ENCODE measurements at places on chromosomes 2 and 18.

GRCh38 chr2:150332383-150332782, 155.1 kb downstream of the RND3 start:
- DNase-seq = no peak

DNA sequence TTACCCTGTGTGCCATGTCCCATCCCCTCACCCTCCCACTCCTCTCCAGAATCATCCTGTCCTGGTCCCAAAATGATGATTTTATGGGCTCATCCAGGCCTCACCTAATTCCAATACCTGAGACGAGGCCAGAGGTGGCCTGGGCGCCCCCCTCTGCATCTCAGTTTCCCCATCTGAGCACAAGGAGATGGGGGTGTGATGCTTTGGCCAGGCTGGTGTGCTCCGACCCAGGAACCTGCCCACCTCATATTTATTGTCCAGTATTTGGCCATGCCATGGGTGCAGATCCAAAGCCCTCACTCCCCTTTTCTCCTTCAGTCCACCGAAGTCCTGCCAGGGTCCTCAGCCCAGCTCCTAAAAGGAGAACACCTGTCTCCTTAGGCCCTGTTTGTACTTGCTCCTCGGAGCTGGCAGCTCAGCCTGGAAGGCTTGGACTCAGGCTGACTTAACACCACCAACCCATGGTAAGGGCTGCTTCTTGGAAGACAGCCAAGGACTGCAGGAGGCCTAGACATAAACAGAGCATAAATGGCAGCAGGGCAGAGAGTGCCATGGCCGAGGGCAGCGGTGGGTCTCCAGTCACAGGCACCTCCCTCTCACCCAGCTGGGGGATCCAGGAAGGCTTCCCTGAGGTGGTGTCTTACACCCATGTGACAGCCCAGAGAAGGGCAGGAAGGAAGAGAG, 3.6 kb downstream of the TEX51 start:
- no peak for DNase-seq

DNA sequence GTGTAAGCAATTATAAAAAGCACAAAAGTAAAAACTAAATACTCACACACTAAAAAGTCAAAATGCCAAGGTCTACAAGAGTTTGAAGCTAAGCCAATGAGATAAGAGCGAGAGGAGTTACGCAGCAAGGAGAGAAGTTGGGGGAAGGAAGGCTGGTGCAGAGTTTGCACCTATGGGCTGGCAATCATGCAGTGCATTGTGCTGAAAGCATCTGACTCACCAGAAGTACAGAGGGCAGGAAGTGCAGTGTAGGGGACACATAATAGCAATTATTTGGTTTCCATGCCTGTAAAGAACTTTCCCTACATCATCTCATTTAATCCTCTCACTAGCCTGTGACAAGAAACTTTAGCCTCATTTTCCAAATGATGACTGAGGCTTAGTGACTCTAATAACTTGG, 142.7 kb upstream of the KYNU start:
- no peak for DNase-seq

DNA sequence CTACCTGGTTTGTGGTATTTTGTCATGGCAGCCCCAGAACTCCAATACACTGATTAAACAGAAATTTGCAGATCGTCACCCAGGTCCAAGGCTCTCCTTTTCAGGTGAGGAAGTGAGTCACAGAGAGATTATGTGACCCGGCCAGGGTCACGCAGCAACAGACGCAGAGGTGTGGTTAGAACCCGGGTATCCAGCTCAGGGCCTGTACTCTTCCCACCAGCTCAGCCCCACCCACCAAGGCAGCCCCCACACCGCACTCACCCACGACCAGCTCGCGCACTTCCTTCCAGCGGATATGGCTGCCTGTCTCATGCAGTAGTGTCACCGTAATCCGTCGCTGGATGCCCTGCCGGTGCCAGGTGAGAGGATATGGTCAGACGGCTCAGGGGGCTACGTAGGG, 48.1 kb downstream of the AQP12A start:
- no peak for DNase-seq

DNA sequence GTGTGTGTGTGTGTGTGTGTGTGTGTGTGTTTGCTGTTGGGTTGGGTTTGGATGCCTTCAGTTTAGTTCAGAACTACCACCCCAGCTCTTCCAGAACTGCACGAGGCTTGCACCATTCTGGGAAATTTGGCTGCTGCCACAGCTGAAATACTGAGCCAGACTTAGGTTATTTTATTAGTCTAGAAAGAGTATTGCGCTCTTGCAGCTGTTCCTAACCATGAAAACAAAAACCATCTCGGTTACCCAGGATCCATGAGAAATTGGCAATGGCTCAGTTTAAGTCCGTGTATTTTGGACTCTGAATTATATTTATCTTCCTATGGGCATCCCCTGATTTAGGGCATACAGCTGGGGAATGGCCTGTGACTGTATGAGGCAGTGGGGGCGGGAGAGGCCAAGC, 83.2 kb downstream of the TANC1 start:
- DNase-seq = no peak

DNA sequence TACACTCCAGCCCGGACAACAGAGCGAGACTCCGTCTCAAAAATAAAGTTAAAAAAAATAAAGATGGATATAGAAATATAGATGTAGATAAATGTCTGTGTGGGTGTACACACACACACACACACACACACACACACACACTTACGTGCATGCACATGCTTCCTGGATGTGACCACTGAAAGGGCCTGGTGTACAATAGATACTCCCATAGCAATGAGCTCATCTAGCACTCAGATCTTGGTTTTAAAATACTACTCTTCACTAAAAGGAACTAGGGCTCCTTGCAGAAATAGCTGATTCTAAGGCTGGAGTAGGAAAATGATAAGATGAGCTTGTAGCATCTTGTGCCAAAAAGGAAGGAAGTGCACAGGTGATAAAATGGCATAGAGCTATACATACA, 39.1 kb downstream of the ROCK2 start:
- no peak for DNase-seq

DNA sequence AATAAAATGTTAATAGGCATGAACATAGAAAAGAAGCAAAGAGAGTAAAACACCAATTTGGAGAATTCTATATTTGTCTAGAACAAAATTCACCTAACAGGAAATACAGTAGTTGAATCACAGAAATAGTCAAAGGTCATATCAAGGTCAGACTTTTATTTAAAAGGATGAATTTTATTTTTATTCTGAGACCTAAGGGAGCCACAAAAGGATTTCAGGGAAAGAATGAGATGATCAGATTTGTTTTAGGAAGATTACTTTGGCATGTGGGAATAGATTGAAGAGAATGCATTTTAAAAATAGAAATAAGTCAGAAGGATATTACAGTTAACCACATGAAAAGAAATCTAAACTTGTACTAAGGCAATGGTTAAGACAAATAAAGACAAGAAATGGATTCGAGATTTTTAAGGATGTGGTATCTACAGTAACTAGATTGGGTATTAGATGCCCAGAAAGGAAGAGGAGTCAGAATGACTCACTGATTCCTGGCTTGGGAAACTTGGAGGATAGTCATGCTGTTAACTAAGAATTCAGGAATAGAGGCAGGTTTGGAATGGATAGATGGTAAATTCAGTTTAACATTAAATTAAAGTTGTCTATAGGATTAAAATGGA, 56.0 kb downstream of the METTL4 start:
- DNase-seq = no peak

DNA sequence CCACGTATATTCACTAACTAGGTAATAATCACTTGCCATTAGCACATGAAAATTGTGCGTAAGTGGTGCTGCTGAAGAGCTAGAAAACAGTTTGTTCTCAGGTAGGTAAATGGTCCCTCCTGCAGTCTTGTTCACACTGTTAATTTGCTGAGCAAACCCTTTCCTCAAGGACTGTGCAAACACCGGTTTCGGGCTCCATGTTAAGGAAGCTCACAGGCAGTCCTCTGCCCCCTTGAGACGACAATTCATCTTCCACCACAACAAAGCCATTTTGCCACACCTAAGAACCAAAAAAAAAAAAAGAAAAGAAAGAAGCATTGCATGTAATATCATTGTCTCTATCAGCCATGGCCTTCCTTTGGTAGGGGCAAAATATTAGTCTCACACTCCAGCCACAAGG, 193.9 kb downstream of the BCL11A start:
- no peak for DNase-seq

GRCh38 chr2:19763731-19764130, 138.1 kb downstream of the TTC32 start:
- no peak for DNase-seq

- DNase-seq = no peak
Observed at GRCh38 chr2:237568121-237568660, 1.8 kb downstream of the PRLH start.

- DNase-seq = no peak
Observed at GRCh38 chr2:21231985-21232384, 108.2 kb downstream of the TDRD15 start.

DNA sequence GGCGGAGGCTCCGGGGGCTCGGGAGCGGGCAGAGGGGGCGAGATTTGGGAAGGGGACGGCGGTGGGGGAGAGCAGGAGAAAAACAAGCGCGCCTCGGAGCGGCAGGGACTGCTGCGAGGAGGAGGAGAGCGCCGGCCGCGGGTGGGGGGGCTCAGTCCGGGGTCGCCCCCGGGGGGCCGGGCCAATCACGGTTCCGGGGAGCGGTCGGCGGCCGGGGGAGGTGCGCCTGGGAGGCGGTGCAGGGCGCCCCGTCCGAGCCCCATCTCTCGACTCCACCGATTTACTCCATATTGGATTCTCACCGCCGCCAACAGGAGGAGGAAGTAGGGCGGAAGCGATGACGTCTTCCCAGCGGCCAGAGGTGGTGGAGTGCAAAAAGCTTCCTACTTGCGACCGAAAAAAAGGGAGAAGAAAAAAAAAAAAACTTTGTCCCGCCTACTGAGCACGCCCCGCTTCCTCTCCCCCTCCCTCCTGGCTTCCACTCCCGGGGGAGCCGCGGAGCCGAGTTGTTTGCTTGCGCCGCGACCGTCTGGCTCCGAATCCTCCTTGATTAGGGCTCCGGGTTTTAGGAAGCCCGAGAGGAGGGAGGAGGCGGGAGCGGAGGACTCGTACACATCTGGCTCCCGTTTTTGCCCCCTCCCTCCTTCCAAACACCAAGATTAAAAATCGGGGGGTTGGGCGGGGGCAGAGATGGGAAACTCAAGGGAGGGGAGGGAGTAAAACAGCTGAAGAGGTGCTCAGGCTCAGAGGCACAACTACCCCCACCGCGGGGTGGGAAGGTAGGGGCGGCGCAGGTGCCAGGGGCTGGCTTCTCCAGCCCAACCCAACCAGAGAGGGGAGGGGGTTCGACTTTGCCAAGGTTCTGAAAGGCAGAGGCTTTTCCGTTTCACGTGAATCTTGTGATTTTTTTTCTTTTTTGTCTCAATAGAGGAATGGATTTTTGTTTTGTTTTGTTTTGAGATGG, at the start of gene SPRED2:
SPRED2 (minus strand) TSS at position 373 of the 964 bp plus-strand sequence. CDS start 612 bp downstream, outside the sequence.
- peak; percentile 42 for DNase-seq

- DNase-seq = no peak
Observed at GRCh38 chr2:75604484-75604883, 42.1 kb upstream of the MRPL19 start.

DNA sequence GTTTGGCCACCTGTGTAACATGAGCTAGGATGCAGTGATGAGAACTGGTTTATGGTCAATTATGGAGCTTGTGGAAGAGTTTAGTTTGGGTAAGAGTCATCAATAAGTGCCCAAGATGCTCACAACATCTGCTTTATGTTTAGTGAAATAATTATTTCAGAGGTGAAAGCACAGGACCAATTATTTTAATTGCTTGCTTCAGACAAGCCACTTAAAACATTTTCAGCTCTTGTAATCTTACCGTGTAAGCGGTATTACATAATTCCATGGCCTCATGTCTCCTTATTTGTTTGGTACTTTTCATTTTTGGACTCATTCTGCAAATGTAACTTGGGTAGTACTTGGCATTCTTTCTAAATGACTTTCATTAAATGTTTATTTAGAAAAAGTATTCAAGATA, 5.4 kb downstream of the B3GNT2 start:
- no peak for DNase-seq

- no peak for DNase-seq
Observed at GRCh38 chr2:4047961-4048891, 344.9 kb downstream of the DCDC2C start.

DNA sequence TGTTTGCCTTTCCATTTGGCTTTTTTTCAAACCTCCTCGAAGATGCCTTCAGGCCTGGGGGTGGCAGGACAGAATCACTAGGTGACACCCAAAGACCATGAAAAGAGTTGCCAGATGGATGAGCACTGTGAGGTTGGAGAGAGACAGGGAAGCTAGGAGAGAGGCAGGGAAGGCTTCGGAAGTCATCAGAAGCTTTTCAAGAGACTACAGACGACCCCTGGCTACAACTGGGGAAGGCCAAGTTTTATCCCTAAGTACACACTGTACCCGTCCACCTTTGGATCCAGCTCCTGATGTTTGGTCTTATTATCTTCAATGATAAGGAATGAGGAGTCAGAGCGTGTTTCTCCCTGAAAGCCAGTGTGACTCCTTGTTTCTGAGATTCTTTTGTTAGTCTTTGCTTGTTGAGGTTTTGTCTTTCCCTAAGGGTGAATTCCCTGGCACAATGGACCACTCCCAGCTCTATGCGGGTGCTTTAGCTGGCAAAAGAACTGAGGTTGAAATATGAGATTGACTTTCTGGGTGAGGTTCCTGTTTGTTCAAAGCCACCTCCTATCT, 33.4 kb upstream of the SLC9A2 start:
- DNase-seq = no peak

DNA sequence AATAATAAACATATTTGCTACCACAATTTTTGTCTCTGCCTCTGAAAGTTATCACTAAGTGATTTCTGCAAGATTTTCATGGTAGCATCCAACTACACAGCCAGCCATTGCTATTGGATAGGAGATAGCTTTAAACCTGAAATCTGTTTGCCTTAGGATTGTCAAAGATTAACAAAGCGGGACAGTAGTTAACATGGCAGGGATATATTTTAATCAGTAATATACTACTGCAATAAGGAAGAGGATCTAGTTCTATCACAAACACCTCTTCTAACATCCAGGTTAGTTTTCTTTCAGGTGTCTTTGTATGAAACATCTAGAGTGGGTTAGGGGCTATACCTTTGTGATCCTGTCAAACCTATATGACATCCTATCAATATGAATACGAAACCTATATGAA, 641.3 kb downstream of the DPP10 start:
- DNase-seq = no peak

- no peak for DNase-seq
Observed at GRCh38 chr2:149169656-149170055, 131.2 kb downstream of the LYPD6B start.

DNA sequence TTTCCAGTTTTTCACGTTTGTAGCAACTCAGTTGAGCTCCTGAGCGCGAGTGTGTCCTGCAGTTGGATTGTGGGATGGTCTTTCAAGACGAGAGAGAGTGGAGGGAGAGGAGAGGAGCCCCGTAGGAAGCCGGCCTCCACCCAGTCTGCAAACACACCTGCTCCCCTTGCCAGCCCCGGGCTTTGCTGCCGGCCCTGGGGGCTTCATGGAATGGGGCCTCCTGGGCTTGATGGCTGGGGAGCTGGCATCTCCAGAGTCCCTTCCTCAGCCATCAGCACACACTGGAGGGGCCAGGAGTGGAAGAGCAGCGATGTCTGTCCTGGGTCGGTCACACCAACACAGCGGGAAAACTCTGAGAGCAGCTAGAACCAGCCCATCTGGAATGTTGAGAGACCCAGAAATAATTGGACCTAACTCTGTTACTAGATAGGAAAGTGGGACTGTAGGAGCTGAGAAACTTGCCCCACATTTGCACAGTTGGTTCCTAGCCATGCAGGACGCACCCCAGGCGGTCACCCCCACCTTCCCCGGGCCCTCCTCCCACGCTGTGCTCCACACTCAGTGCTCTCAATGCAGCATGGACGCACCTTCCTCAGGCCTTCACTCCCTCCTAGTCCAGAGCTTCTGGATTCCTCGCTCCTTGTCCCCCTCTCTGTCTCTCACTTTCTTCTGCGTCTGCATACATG, 69.6 kb downstream of the PTGR3 start:
- no peak for DNase-seq

All from stimulated activated CD4-positive, alpha-beta T cell treated with anti-CD3 and anti-CD28 coated beads, Interleukin-15, amount 100 ng/mL, for 1 hour (primary cell).